Fibroblast of skin of left quadriceps (primary cell): ENCODE measurements at places on chromosomes 1 and 21.

- DNase-seq: no peak
These were observed 21.7 kb upstream of the PEX10 start for GRCh38 chr1:2433936-2434655.

DNA sequence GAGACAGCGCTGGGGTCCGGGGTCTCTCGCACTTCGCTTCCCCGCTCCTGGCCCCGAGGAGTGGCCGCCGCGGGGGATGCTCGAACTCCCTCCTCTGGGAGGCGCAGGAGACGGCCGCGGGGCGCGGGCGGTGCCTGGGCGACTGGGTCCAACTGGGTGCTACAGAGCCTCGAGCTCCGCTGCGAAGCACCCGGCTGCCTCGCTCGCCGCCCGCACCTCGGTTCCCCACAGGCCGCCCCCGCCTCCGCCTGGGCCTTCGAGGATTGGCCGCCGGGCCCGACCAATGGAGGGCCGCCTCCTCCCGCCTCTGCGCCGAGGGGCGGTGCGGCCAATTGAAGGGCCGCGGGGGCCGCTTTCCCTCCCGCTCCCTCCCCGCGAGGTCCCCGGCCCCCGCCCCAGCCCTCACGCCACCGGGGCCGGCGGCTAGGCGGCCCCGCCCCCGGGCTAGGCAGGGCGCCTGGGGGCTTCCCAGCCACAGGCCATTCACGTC is at the start of gene CNN3:
CNN3 (minus strand) TSS at position 196 of the 490 bp plus-strand sequence. CDS start 216 bp downstream, outside the sequence.
- peak; percentile 83 for DNase-seq

- peak; percentile 34 for DNase-seq
These were observed 14.7 kb downstream of the ATPAF1 start for GRCh38 chr1:46653405-46653958.

- DNase-seq: no peak
These were observed 80.5 kb upstream of the RALGPS2 start for GRCh38 chr1:178644308-178645120.

DNA sequence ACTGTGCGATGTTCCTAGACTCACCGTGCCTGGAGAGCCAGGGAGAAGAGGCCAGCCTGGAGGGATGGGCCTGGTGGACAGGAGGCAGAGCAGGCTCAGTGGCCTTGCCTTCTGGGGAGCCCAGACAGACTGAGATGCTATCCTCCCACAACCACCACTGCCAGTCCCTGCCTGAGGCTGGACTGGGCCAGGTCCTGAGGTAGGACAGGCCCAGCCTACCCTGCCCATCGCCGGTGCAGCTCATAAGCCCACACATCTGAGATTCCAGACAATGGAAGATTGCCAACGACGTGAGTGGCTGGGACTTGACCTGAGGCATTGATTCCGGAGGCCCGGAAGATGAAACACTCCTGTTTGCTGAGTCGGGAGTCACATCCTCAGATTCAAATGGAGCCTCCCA is 5.8 kb downstream of the CLEC20A start:
- DNase-seq: no peak

DNA sequence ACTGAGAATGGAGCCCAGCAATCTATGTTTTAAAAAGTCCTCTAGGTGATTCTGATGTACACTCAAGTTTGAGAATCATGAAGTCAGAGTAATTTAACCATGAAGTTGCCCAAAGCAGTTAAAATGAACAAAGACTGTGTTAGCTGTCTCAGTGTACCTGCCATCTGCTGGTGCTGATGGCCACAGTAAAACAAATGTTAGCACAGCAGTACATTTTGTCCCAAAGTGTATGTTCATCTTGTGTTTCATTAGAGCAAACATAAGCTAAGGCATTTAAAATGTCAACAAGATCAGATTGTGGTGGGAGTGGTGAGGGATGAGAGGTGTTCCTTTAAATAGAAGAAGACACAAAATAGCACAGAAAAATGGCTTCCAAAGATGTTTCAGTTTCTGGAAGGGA is 31.1 kb downstream of the FYB2 start:
- DNase-seq: no peak

- DNase-seq: no peak
These were observed 4.6 kb downstream of the PEAR1 start for GRCh38 chr1:156898161-156898566.

GRCh38 chr21:22791986-22792560 is 1793.9 kb downstream of the NCAM2 start:
- peak; percentile 15 for DNase-seq

- no peak for DNase-seq
These were observed 24.5 kb downstream of the NEK2 start for GRCh38 chr1:211650904-211651303.

DNA sequence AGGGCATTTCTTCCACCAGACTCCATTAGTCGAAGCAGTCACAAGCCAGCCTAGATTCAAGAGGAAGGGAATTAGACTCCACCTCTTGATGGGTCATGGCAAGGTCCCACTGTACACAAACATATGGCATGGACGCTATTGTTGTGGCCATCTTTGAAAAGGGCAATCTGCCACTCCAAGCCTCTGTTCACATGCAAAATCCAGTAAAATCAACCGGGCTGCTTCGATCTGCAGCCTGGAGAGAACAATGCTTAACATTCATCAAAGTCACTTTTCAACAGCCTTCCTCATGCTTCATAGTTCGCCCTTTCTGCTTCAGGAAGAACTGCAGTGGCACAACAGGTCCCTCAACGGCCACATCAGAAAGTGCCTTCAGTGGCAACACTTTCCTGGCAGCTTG is 28.0 kb upstream of the GJB5 start:
- DNase-seq: no peak

DNA sequence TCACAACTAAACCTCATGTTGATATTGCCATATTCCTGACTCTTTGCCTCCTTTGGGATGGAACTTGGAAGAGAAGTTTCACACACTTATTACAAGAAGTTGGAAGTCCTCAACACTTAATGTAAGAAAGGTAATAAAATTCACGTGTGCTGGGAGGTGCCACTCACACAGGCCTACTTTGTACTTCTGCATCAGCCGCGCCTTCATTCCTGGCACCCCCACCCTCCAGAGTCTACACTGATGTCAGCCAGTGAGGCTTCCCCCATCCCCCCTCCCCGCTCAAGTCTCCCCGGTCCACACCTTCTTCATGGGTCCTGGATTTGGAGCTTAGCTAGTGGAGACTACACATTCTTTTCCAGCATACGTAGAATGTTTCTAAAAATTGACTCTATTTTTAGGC is 24.8 kb upstream of the SLC45A1 start:
- no peak for DNase-seq

GRCh38 chr1:160844447-160845232 is 18.0 kb downstream of the CD244 start:
- DNase-seq: no peak

- DNase-seq: no peak
These were observed 1.2 kb downstream of the RUNX3 start for GRCh38 chr1:24928689-24929397.

- no peak for DNase-seq
These were observed 56.0 kb upstream of the RAP1A start for GRCh38 chr1:111563619-111564018.

GRCh38 chr21:28233536-28234220 is 759.0 kb downstream of the LTN1 start:
- no peak for DNase-seq

DNA sequence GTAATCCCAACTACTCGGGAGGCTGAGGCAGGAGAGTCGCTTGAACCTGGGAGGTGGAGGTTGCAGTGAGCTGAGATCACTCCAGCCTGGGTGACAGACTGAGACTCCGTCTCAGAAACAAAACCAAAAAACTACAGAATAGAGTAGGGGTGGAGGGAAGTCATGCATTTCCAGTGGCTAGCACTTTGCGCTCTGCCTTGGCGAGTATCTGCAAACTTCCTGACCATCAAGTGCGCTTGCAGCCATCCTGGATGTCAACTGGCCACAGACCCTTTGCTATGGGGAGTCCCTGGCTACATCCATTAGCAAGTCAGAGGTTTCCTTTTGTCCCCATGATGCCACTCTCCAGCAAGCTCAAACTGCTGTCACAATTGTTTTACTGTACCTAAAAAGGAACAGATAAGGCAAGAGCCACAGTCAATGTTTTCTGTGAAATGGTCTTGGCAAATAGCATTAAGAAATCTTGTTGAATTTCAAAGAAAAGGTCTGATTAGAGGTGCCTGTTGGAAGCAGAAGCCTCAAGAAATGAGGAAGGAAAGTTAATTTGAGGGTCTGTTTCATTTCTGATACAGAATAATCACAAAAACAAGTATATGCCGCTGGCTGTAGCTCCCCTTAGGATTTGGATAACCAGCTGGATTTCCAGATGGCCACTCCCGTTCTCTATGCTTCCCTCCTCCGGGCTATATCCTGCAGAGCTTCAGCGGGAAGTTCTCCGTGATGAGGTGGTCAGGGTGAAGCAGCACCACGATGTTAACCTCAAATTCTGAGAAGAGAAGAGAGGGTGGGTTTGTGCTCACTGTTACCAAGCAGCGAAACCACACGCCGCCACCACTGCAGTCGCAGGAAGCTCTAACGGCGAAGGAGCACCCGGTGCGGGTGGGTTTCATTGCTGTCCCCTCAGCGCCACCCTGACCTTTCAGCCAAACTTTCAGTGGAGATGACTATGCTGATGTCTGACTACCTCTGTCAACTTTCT is 42.0 kb downstream of the VPS26C start:
- no peak for DNase-seq

DNA sequence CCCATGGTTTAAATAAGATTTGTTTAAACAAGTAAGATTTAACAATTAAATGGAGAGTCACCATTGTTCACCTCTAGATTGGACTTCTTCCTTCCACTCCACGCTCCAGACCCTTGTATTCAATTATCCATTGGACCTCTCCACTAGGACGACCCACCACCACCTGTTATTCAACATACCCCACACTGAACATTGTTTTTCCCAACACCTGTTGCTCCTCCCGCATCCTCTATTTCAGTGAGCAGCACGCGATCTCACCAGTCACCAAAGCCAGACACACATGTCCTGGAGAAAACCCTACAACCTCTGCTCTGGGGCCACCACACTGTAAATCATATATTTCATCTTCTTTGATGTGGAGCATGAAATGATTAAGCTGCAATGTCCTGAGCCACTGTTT is 28.6 kb downstream of the ATP8B2 start:
- no peak for DNase-seq

- DNase-seq: peak; percentile 92
These were observed 1.9 kb downstream of the CSMD2 start for GRCh38 chr1:34162852-34163766.

DNA sequence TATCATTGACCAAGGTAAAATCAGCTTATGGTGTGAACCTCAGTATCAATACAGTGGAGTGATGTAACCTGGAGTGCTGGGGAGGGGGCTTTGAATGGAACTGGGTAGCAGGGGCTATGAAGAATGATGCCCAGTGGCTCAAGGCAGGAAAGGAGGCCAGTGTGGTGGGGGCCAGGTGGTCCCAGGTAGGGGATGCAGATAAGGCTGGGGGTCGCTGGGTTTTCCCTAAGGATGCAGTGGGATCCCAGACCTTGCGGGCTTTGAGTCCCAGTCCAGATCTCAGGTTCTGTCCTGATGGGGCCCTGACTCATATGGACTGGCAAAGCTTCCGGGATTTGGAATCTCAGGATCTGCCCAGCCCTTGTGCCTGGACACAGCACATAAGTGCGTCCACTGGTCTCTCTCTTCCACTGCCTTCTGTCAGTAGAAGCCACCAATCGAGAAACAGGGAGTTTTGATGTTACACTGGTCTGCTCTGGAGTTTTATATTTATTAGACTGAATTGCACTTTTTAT is 52.0 kb downstream of the S100B start:
- DNase-seq: no peak

GRCh38 chr1:235553112-235553551 is 48.9 kb upstream of the B3GALNT2 start:
- DNase-seq: no peak

DNA sequence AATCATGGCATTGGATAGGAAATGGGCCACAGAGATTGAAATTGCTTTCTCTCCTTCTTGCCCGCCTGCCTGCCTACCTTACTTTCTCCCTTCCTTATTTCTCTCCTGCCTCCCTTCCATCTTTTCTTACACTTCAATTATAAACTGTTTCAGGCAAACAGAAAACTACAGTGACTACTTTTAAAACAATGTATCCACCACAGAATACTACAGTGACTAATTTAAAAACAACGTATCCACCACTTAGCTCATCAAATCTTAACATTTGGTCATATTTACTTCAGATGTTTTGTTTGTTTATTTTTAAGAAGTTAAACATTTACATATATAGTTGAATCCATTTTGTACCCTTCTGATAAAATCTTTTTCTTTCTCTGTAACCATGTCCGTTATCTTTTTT is 54.4 kb downstream of the SNRPE start:
- peak; percentile 18 for DNase-seq

GRCh38 chr21:41029571-41029970 is 138.4 kb upstream of the BACE2 start:
- no peak for DNase-seq

GRCh38 chr1:25167269-25168192 is 64.8 kb downstream of the SYF2 start:
- DNase-seq: no peak

DNA sequence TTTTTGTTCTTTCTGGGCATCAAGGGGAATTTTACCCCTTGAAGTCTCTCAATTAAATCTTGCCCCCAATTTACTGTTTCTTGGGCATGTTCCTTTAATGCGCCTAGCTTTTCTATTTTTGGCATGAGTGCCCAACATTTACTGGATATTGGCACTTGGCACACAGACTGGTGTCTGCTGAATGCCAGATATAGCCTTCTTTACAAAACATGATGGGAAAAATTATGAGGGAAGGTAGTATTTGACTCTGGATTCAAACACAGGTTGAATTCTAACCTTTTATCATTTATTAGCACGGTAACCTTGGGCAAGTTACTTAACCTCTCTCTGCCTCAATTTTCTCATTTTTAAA is 88.3 kb upstream of the GPR52 start:
- no peak for DNase-seq
